Stimulated activated CD4-positive, alpha-beta T cell treated with anti-CD3 and anti-CD28 coated beads, Interleukin-1b, Interleukin-23, amount 100 ng/mL, for 4 hours (primary cell): ENCODE measurements at places on chromosomes 5 and 9.

- no peak for DNase-seq
Observed at GRCh38 chr9:36905101-36906066, 128.7 kb downstream of the PAX5 start.

- DNase-seq, result no peak
Observed at GRCh38 chr9:69139596-69139995, 34.5 kb upstream of the TJP2 start.

- no peak for DNase-seq
Observed at GRCh38 chr9:83701769-83702168, 6.0 kb downstream of the UBQLN1 start.

GRCh38 chr9:110255034-110255462 is 1.3 kb downstream of the TXN start:
- no peak for DNase-seq

DNA sequence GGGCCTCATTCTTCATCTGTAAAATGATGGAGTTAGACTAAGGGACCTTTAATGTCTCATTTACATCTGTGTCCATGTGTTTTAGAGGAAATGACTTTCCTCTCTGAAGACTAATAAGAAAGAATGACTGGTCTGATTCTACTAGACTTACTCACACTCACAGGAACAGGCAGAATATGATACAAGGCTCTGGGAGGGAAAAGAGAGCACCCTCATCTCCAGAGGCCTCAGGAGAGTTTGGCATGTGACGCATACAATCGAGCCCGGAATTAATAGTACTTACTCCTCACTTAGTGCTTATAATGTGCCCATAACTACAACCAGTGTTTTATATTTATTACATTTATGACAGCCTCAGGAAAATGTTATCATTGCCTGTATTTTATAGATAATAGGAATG is 608.7 kb downstream of the KCTD16 start:
- DNase-seq, result no peak

DNA sequence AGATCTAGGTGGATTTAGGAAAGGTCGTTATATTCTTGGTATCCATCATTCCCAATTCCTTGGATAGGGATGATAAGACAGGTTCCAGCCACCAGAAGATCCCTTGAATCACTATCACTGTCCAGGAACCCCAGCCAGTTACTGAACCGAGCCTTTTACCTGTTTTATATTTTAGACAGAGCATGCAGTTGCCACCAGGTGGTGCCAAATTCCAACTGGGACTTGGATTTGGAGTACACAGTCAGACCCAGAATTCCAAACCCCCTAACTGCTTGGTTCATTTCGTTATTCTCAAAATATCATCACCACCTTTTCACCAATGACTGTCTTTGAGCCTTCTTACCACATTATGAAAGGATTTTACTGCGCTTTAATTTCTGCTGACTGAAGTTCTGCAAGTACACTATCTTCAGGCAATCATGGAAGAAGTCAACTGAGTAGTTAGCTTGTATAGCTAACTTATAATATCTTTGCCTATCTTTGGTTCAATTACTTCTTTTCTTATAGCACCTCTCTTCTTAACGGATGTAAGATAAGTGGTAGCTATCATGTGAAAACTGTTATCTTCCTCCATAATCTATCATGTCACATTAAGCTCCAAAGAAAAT is 191.8 kb downstream of the PRR16 start:
- DNase-seq, result no peak

GRCh38 chr9:33676746-33677505 is 118.4 kb upstream of the PRSS3 start:
- DNase-seq, result peak; percentile 18

DNA sequence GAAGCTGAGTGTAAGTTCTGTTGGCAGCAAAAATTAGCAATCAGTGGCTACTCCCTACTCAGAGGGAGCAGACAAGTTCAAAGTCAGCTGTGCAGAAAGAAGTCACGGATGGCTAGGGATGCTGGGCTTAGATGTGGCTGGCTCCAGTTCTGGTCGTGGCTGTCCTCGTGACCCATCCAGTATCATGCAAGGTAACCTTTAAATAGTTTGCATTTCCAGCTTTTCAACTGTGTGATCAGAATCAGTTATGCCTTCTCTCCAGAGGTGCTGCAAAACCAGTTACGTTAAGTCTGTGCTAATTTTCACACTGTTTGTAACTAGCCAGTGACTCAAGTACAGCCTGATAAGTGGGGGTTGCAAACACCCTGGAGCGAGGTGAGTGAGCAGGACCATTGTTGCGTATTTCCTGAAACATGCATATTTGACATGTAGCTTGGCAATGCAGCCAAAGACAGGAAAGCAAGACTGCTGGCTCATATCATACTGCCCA is 302.4 kb downstream of the ATPSCKMT start:
- DNase-seq, result no peak

DNA sequence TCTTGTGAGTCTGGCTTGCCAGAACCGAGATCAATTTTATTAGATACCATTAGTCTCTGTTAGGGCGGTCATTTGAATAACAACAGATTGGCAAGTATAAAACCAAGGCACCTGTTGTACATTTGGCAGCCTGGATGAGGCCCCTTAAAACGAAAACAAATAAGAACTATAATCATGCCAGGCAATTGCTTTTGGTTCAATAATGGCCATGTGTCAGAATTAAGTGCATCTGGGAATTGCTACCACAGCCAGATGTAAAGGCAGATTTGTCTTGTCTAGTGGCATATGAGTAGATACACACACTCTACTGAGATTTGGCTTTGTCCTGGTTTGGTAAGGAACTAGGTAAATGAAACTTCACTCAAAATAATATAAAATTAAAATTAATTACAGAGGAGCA is 1046.2 kb upstream of the DMAC1 start:
- DNase-seq, result no peak

- no peak for DNase-seq
Observed at GRCh38 chr5:15612915-15613635, 113.1 kb downstream of the FBXL7 start.

DNA sequence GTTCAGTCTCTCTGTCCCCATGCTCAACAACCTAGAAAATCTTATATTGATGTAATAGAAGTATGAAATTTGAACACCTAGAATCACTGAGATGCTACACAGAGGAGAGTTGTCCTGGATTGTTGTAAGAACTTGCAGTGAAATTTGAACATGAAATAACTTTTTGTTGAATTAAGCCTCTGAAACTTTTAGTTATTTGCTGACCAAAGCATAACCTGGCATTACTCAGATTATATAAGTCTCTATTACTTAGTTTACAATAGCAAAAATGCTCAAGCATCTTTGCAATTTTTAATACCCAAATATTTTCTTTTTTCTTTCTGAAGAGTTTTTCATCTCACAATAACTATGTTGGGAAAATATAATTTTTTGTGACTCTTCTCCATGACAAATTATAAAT is 630.7 kb upstream of the ACO1 start:
- no peak for DNase-seq

- DNase-seq, result no peak
Observed at GRCh38 chr5:127375544-127376091, 85.0 kb downstream of the MEGF10 start.

DNA sequence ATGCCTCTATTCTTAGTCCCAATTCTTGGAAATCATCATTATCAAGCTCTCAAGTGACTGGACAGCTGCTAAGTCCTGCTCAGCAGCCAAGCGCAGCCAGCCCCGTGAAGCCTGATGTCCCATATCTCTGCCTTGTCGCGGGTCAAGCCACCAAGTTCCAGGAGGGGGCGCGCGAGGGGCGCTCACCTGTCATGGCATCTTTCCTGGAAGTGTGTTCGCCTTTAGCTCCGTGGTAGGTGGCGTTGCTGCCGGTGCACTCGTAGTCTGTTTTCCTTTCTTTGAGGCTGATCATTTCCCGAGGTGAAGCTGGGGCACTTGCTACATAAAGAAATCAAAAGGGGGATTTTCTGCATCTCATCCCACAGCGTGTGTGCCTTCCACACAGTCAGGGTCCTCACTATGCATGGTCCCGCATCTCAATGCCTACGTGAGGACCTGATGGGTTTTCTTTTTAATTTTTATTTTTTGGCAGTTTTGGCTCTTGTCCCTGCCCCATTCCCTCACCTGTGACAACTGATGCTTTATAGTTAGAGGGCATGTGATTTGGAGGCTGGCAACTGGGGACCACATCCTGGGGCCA is 227.0 kb upstream of the DAP start:
- DNase-seq, result peak; percentile 58
